ENCODE measurements at places on chromosomes 16 and 17. TPM values are rescaled to one million over a fixed set of nuclear protein-coding genes. Genes with fewer than 3 reads are reported as not detected.

The USP36 gene
- 56.6 TPM for total RNA-seq

The PDIA2 gene
- 0.35 TPM for total RNA-seq

The ECI1 gene
- 67.7 TPM for total RNA-seq

The SDK2 gene
- 1.1 TPM for total RNA-seq

The RAMP2 gene
- 1.5 TPM for total RNA-seq

The APOBR gene
- 0.08 TPM for total RNA-seq

The HYDIN gene
- 0.32 TPM for total RNA-seq

Data from A549 treated with dexamethasone at 1 μM for 4 hours (cell line).